Diencephalon (tissue), 1 donor: ENCODE measurements at places on chromosomes 3 and 15. TPM values are rescaled to one million over a fixed set of nuclear protein-coding genes. Genes with fewer than 3 reads are reported as not detected.

ZNF385D gene
- 36.7 TPM for total RNA-seq

SLC7A14 gene
- 32.1 TPM for total RNA-seq

CPNE4 gene
- total RNA-seq: 51.4 TPM

CCDC32 gene
- 25.1 TPM for total RNA-seq

RYR3 gene
- 23.1 TPM for total RNA-seq

RGMA gene
- 38.8 TPM for total RNA-seq

SRGAP3 gene
- 106 TPM for total RNA-seq

TTLL13 gene
- not detected for total RNA-seq

GOLGA8J gene
- 0.23 TPM for total RNA-seq

TMEM212 gene
- not detected for total RNA-seq

THSD4 gene
- total RNA-seq: 4.6 TPM

TTC21A gene
- total RNA-seq: 3.2 TPM

DUOXA2 gene
- not detected for total RNA-seq

TRH gene
- total RNA-seq: 29.1 TPM

CDHR4 gene
- 0.23 TPM for total RNA-seq

SLITRK3 gene
- 26.5 TPM for total RNA-seq

CLDN18 gene
- not detected for total RNA-seq

IL20RB gene
- 0.92 TPM for total RNA-seq

FBXL2 gene
- total RNA-seq: 82.8 TPM

TBC1D2B gene
- 17.1 TPM for total RNA-seq

RTP4 gene
- total RNA-seq: 0.23 TPM

ZNF80 gene
- 0.23 TPM for total RNA-seq

NDUFB5 gene
- total RNA-seq: 145 TPM

UPK1B gene
- total RNA-seq: not detected

TRIM42 gene
- not detected for total RNA-seq

DYNLT2B gene
- 41.8 TPM for total RNA-seq

C3orf62 gene
- 6.7 TPM for total RNA-seq

PIERCE2 gene
- 6.7 TPM for total RNA-seq

STARD9 gene
- total RNA-seq: 7.2 TPM

SLCO3A1 gene
- 8.8 TPM for total RNA-seq

CD96 gene
- not detected for total RNA-seq

BOC gene
- 10.4 TPM for total RNA-seq

PYGO1 gene
- total RNA-seq: 53.1 TPM

MESP1 gene
- total RNA-seq: 2.5 TPM

CNTN6 gene
- 35.1 TPM for total RNA-seq

PRR23C gene
- total RNA-seq: not detected

XCR1 gene
- total RNA-seq: not detected

TBL1XR1 gene
- total RNA-seq: 247 TPM

ZNF662 gene
- 16.6 TPM for total RNA-seq

CCR3 gene
- total RNA-seq: not detected

ROBO2 gene
- total RNA-seq: 411 TPM

SLC38A3 gene
- 6.5 TPM for total RNA-seq

TNNC1 gene
- total RNA-seq: not detected

MYL3 gene
- total RNA-seq: 1.2 TPM

CHL1 gene
- total RNA-seq: 745 TPM

HYPK gene
- 12.7 TPM for total RNA-seq

FAN1 gene
- 30.7 TPM for total RNA-seq

SYNPR gene
- total RNA-seq: 105 TPM

TLR9 gene
- total RNA-seq: under 0.01 TPM

DOCK3 gene
- total RNA-seq: 45.0 TPM

HCN4 gene
- 5.1 TPM for total RNA-seq

FOXB1 gene
- total RNA-seq: 2.1 TPM
